ENCODE measurements at places on chromosomes 3 and 15.

- DNase-seq: no peak
Observed at GRCh38 chr15:40664909-40665308, 30.1 kb upstream of the RAD51 start.

DNA sequence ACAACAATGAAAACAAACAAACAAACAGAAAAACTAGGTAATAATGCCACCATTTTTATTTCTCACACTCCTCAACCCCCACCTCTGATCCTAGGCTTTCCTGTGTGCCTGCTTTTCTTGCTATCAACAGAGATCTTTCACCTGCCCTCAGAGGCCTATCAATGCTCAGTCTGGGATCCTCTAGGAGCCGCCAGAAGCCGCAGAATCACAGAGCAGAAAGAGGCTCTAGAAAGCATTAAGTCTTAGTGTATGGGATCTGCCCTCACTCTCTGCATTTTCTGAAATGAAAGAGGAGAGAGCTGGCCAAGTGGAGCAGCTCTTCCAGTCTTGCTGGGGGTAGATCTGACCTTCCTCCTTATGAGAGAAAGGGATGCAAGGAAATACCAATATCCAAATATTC is 306.8 kb downstream of the TUSC7 start:
- DNase-seq: no peak

- DNase-seq: no peak
Observed at GRCh38 chr15:40106203-40107161, 2.2 kb downstream of the BMF start.

GRCh38 chr3:117603097-117603496 is 893.5 kb downstream of the TUSC7 start:
- DNase-seq: no peak

DNA sequence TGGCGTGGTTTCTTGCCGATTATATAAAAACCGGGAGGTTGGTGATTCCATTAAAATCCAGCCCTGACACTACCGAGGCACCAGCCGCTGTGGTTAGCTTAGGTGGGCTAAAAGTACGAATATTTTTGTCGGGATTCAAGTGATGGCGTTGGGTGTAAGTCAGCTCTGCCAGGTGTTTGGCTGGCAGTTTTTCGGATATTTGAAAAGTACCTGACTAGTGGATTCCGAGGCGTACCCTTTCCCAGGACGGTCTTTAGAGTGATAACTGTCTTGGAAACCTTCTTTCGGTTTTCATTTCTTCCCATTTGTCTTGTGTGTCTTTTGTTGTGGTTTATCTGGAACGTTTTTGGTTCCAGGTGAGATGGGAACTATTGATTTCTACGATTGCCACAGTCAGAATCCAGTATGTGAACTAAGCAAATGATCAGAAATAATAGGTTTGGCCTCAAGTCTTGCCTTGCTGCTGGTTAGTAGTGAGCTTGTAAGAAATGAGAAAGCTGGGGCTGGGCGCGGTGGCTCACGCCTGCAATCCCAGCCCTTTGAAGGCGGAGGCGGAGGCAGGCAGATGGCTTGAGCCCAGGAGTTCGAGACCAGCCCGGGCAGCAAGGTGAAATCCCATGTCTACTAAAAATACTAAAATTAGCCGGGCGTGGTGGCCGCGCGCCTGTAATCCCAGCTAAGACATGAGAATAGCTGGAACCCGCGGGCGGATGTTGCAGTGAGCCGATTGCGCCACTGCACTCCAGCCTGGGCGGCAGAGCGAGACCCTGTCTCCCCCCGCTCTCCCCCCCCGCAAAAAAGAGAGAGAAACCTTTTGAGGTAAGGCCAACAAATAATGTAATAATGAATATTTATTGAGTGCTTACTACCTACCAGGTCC is 1.4 kb downstream of the FYTTD1 start:
- no peak for DNase-seq

GRCh38 chr3:180913581-180914404 is 1.3 kb downstream of the FXR1 start:
- no peak for DNase-seq

All from activated CD4-positive, alpha-beta T cell treated with anti-CD3 and anti-CD28 coated beads, Interleukin-2, amount 50 U/mL, for 24 hours (primary cell).